ENCODE measurements at places on chromosomes 6 and 20.

GRCh38 chr6:162706232-162706631 lies 21.3 kb downstream of the PRKN start:
- DNase-seq = no peak

DNA sequence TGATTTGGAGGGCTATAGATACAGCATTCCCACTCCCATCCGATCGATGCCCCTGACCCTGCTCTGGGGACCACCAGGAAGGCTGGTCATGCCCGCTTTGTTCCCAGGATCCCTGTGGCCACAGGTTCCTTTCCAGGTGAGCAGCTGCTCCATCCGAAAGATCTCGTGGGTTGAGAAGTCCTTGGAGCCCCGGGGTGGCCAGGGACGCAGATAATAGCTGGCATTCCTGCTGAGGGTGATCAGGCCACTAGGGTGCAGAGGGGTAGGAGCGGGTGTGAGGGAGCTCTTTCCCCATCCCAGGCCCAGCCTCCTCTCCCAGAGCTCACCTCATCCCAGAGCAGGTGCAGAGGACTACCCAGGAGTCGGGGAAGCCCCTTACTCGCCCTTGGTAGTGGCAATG lies 7.4 kb downstream of the ADAM33 start:
- no peak for DNase-seq

GRCh38 chr6:68947721-68948120 lies 312.6 kb downstream of the ADGRB3 start:
- DNase-seq = no peak

- no peak for DNase-seq
These were observed 39.6 kb downstream of the ESR1 start for GRCh38 chr6:151847064-151847463.

DNA sequence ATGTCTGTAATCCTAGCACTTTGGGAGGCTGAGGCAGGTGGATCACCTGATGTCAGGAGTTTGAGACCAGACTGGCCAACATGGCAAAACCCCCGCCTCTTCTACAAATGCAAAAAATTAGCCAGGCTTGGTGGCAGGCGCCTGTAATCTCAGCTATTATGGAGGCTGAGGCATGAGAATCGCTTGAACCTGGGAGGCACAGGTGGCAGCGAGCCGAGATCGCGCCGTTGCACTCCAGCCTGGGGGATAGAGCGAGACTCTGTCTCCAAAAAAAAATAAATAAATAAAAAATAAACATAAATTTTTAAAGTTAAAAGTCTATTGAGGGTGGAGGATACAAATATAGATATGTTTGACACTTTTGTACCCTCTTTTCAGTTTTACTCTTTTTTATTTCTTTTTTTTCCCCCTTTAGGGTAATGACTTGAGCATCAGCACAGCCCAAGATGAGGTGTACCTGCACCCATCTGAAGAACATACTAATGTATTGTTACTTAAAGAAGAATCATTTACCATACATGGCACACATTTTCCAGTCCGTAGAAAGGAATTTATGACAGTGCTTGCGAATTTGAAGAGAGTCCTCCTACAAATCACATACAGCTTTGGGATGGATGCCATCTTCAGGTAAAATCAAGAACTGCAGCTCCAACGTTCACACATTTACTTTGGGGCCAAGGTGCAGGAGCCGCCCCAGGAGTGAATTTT lies 368.9 kb downstream of the LAMA2 start:
- peak; percentile 8 for DNase-seq

Measured in NCI-H1930 (cell line).